Left lobe of liver (tissue), 2 donors: ENCODE measurements at places on chromosomes 12 and 14. TPM values are rescaled to one million over a fixed set of nuclear protein-coding genes. Genes with fewer than 3 reads are reported as not detected.

- DNase-seq, result peak; percentile 56
These were observed 43.0 kb upstream of the TSPAN9 start for GRCh38 chr12:3034067-3034750.

GOLT1B gene
- total RNA-seq, result 16.8 TPM

POTEG gene
- not detected for total RNA-seq

PRH2 gene
- not detected for total RNA-seq

- DNase-seq, result no peak
These were observed 17.6 kb downstream of the RAB3IP start for GRCh38 chr12:69756088-69756755.

- no peak for DNase-seq
These were observed 4.9 kb downstream of the GSTZ1 start for GRCh38 chr14:77325746-77326094.

ENDOU gene
- not detected for total RNA-seq

- no peak for DNase-seq
These were observed 4.7 kb downstream of the CCDC88C start for GRCh38 chr14:91412939-91413338.

DNA sequence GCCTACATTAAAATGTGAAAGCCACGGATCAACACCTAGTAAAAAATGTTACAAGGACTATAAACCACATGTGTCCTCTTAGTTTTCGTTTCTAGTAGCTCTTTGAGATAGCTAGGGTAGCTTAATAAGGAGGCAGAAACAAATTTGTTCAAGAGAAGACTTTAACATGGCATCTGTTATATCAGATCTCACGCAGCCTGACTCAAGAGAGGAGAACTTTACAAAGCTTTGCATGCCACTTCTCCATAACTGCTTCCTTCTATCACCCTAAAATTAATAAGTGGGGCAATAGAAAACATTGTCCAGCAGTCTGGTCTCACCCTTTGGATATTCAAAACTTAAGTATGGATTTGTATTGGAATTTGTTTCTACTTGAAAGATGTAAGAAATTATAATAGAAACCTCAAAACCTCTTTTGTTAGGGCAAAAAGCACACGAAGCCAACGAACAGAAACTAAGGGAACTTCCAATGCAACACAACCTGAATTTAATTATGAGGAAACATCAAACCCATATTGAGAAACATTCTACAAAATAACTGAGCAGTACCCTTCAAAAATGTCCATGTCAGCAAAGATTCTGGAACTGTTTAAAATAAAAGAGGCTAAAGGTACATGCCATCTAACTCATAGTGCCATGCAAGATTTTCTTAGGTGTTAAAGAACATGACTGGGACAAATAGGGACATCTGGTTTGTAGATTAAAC lies 194.8 kb downstream of the LRIG3 start:
- DNase-seq, result no peak

DNA sequence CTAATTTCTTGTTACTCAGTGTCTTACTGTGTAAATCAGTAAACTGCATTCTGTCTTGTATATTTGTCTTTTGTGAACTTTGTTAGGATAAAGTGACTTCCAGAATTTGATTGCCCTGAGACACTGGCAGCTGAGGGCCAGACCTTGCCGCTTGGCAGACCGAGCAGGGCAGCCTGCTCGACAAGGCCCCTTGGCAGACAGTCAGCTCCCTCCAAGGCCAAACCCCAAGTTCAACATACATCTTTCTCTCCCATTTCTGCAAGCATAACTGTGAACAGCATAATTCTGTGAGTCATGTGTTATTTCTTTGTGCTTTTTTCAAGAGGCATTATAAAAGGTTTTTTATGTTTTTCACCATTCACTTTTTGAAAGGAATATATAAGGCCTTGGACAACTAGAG lies 39.2 kb upstream of the BMAL2 start:
- DNase-seq, result peak; percentile 67

OR6C2 gene
- not detected for total RNA-seq

SLCO1B1 gene
- total RNA-seq, result 143 TPM

DNA sequence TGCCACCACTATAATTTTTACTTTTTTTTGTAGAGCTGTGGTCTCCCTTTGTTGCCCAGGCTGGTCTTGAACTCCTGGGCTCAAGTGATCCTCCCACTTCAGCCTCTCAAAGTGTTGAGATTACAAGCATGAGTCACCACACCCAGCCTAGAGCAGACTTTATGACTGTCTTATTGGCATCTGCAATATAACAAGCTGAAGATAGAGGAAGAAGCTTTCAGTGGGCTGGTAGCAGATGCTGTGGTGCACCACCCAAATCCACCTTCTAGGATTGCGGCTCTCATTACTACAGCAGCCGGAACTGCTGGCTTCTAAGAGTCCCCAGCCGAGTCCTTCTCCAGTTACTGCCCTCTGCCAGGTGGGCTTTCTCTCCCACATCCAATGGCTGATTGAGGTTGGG lies 7.6 kb upstream of the STK38L start:
- DNase-seq, result no peak

GNB3 gene
- total RNA-seq, result 0.08 TPM
